ENCODE measurements at places on chromosomes 2 and 18. TPM values are rescaled to one million over a fixed set of nuclear protein-coding genes. Genes with fewer than 3 reads are reported as not detected.

- no peak for DNase-seq
Measured at GRCh38 chr2:233799087-233799665, 21.0 kb downstream of the MROH2A start.

- no peak for DNase-seq
Measured at GRCh38 chr2:72031346-72032110, 116.1 kb downstream of the CYP26B1 start.

- DNase-seq, result no peak
Measured at GRCh38 chr18:63697097-63697660, 5.6 kb upstream of the SERPINB11 start.

DNA sequence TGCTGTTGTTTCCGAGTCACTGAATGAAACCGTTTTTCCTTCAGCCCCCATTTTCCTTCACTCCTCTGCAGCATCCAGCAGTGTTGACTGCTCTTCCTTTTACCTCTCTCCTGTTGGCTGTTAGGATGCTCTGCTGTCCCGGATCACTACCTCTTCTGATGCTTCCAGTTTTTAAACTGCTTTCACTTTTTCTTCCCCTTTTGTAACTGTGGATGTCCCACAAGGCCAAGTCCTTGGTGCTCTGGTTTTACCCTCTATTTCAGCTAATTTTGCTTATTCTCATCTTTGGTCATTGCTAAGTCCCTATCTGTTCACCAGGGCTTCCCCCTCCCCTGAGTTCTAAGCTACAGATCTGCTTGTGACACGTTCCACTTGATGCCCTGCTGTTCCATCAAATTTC lies 39.4 kb upstream of the MAP4K3 start:
- DNase-seq, result no peak

- DNase-seq, result no peak
Measured at GRCh38 chr2:68377137-68377780, 12.2 kb downstream of the PLEK start.

Gene HOXD13
- polyA plus RNA-seq, result 0.70 TPM
